Activated CD8-positive, alpha-beta memory T cell treated with anti-CD3 and anti-CD28 coated beads, Interleukin-2, amount 50 U/mL, for 48 hours (primary cell): ENCODE measurements at places on chromosomes 3 and 15.

DNA sequence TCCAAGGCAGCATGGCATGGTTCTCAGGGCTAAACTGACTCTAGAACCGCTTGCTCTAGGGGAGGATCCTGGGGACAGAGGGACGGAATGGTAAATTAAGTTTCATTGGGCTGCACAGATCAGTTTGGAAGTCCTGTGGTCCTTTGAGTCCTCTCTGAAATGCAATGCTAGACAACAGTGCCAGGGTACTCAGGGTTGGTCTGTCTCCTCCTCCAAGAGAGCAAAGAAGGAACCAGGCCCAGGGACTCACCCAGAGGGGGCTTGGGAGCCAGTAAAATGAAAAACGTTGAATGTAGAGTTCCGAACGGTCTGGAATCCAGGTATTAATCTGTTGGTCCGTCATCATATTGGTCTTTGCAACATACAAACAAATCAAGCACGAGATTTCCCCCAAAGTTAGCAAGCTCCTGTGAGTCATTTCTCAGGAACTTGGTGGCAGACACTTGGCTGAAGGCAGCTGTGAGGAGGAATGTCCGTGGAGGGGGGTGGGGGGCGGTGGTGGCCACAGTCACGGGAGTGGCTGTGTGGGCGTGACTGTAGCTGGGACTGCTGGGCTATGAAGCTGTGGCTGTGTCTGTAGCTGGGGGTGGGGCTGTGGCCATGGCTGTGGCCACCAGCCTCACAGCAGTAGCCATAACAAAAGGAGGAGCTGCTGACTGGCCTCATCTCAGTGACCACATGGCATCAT lies 361.0 kb downstream of the SHQ1 start:
- DNase-seq = peak; percentile 79

- DNase-seq = no peak
Observed at GRCh38 chr3:122199552-122199951, 16.1 kb downstream of the CASR start.

DNA sequence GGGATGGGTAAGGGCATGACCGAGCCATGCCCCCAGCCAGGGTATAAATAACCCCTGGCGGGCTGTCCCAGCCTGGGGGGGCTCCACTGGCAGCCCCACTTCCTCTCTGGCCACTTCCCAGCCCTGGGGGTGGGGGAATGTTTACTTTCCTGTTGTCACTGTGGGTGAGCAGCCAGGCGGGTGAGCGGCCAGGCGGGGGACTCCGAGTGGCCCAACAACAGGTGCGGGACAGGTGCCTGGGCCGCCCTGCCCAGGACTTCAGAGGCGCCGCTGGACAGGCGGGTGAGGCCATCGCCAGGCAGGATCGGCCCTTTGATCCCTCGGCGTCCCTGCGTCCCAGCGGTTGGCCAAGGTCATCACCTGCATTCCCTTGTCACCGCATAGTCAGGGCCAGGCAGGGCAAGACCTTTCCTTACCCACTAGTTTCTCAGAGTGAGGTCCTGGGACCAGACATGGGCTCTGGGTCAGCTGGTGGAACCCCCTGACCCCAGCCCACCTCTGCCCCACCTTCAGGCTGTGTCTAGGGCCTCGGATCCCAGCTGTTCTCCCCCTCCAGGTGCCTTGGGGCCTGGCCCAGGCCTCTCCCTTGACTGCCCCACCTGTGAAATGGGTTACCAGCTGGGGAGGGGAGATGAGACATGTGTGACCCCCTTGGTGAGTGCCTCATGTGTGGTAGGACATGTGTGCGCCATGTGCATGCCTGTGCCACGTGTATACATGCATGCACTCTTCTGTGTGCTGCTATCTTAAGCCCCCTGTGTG lies 16.6 kb downstream of the SEMA3F start:
- DNase-seq = no peak

- no peak for DNase-seq
Observed at GRCh38 chr15:83570756-83571155, 83.2 kb upstream of the ADAMTSL3 start.

DNA sequence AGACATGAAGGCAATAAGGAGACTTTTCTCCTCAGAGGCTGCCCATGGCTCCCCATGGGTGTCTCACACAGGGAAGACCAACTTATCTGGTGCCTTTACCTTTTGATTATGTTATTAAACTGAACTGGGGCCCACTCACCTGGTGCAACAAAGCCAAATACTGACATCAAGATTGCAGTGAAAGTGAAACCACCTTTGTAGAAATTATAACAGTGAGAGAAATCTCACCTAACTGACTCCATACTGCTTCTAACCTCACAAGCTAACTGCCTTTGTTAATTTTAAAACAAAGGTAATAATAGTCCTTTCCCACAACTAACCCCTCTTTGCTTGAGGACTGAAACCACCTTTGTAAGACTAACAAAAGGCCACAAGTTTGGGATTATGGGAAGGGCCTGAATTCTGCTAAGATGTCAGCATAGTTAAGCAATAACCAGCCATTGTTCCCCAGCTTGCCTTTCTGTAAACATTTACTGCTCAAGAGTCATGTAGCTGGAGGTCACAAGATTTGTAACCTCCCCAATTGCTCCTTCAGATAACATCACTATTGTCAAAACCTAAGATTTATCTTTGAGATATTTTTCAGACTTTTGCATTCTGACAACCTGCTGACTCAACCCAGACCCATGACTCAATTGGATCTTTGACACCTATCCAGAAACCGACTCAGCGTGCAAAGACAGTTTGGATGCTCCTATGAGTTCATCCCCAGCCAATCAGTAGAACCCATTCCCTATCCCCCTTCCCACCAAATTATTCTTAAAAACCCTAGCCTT lies 420.3 kb upstream of the CFAP20DC start:
- no peak for DNase-seq

DNA sequence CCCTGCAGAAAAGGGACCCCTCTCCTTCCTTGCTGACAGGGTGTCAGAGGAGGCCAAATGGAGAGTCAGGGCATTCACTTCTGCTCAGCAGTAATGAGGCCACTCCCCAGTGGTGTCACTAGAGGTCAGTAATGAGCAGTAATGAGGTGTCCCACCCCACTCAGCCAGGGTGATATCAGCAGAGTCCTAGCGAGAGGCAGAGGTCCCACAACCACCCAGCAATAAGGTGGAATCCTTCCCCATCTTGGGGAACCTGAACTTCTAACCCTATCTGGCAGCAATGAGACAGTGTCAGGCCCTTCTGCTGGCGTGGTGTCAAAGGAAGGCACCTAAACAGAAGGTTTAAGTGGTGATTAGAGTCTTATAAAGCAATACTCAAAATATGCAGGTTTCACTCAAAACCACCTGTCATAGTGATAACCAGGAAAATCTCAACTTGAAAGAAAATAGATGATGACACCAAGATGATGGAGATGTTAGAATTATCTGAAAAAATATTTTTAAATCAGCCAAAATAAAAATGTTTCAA lies 12.9 kb downstream of the OCA2 start:
- DNase-seq = peak; percentile 73

GRCh38 chr15:98596885-98597392 lies 51.4 kb upstream of the IGF1R start:
- no peak for DNase-seq

DNA sequence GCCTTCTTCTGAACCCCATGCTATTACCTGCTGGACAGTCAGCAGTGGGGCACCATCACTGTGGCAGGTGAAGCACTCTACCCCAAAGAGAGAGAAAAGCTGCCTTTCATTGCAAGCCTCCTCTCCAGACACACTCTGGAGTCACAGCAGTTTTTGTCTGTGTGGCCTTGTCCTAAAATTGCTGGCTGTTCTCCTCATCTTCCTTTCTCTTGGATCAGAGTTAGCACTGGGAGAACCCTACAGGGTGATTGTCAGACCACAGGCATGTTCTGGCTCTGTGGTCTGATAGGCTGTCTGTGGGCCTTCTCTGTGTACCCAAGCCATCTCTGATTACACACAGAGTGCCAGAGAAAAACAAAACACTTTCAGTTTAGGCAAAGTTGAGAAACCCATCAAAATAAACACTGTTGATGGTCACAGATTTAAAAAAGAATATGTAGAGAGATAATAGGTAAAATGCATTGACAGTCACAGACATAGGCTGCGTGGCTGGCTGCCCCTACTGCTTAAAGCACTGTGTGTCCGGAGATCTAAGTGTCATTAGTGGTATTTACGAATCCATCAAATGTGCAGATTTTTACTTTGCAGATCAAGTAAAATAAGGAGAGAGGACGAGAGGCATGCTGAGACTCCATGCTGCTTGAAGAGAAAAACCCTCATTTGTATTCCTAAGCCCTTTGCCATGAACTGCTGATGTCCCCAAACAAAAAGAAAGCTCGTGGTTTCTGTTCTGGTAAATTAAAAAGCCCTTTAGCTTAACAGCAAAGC lies 689.9 kb downstream of the TUSC7 start:
- DNase-seq = no peak

- DNase-seq = no peak
Observed at GRCh38 chr3:178833695-178834094, 237.9 kb downstream of the ZMAT3 start.

GRCh38 chr15:92864127-92864814 lies 35.9 kb upstream of the CHD2 start:
- no peak for DNase-seq

GRCh38 chr3:140332131-140332530 lies 345.7 kb upstream of the TRIM42 start:
- DNase-seq = no peak
